Stimulated activated CD8-positive, alpha-beta memory T cell treated with anti-CD3 and anti-CD28 coated beads, Interleukin-15, amount 100 ng/mL, for 1 hour (primary cell): ENCODE measurements at places on chromosomes 7 and 10.

DNA sequence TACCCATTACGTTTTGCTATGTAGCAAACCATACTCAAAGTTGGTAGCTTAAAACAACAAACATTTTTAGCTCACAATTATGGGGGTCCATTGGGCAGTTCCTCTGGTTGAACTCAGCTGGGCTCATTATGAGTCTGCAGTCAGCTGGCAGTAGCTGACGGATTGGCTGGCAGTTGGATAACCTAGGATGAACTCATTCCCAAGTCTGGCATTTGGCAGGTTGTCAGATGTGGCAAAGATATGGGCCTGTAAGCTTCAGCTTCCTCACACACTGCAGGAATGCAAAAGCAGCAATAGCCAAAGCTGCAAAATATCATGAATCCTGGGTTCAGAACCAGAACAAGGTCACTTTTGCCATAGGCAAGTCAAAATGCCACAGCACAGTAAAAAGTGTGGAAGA is 412.2 kb upstream of the SORCS1 start:
- DNase-seq = no peak

DNA sequence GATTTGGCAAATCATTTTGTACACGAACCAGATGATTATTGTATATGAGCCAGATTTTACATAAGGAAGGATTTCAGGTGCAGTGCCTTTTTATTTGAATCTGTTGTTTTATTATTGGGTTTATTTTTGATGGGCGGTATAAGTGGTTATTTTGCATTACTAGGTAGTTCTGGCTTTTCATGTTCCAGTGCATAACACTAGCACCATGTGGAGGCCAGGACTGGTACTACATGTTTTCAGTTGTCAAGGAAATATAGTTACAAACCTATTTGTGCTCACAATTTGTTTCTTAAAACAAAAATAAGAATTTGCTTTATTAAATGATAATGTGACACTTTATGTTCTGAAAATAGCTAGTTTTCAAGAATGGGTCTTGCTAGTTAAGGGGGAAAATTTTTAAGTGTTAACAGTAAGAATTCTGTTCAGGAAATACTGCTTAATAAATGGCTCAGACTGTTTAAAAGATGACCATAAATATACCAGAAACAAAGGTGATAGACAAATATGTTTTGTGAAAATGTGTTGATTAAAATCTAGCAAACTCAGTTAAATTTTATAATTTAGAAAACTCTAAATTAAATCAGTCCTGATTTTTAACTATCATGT is 7.1 kb upstream of the SEMA3E start:
- DNase-seq = no peak

DNA sequence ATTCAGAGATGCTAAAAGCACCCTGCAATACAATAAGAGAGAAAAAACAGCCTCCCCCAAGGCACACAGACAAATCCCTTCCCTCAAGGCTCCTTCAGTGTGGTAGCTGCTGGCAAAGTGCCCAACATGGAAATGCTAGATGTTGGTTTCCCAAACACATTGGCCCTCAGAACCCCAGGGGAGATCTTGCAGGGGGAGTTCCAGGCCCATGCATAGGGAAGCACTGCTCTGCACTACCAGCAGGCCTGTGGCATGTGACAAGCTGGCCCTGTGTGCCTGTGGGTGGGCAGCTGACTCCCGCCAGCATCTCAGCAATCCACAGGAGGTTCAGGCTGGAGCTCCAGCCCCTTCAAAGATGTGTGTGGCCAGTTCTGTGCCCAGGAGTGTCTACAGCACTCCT is 16.8 kb upstream of the CSGALNACT2 start:
- no peak for DNase-seq

- DNase-seq = no peak
Observed at GRCh38 chr10:49831352-49832035, 69.4 kb upstream of the OGDHL start.

- no peak for DNase-seq
Observed at GRCh38 chr10:14826076-14826829, 11.6 kb downstream of the CDNF start.

GRCh38 chr10:130453721-130454542 is 317.7 kb downstream of the GLRX3 start:
- DNase-seq = no peak

GRCh38 chr7:122329145-122329802 is 24.7 kb upstream of the FEZF1 start:
- DNase-seq = no peak

DNA sequence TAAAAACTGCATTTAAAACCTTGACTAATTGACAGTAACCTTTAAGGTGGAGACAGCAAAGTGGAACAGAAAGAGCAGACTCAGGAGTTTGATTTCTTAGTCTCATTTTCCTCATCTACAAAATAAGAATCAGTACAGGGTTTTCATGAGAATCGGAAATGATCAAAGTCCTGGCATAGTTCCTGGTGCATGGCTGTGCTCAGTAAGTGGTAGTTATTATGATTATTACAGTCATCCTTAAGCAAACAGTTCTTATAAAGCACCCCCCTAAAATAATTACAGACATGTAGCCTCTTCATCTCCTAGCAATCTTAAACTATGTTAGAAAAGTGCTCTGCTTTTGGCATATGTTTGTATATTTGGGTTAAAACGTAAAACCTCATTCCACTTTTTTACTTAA is 18.0 kb downstream of the NEBL start:
- no peak for DNase-seq

DNA sequence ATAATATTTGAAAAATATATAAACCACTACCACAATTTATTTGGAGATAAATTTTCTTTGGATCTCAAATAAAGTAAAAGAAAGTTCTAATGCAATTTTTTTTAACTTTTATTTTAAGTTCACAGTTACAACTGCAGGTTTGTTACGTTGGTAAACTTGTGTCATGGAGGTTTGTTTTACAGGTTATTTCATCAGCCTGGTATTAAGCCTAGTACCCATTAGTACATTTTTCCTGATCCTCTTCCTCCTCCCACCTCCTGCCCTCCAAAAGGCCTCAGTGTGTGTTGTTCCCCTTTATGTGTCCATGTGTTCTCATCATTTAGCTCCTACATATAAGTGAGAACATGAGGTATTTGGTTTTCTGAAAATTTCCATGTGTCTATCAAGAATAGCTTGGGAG is 54.5 kb downstream of the CAV1 start:
- DNase-seq = no peak

GRCh38 chr7:128814499-128814898 is 15.7 kb upstream of the FLNC start:
- no peak for DNase-seq

DNA sequence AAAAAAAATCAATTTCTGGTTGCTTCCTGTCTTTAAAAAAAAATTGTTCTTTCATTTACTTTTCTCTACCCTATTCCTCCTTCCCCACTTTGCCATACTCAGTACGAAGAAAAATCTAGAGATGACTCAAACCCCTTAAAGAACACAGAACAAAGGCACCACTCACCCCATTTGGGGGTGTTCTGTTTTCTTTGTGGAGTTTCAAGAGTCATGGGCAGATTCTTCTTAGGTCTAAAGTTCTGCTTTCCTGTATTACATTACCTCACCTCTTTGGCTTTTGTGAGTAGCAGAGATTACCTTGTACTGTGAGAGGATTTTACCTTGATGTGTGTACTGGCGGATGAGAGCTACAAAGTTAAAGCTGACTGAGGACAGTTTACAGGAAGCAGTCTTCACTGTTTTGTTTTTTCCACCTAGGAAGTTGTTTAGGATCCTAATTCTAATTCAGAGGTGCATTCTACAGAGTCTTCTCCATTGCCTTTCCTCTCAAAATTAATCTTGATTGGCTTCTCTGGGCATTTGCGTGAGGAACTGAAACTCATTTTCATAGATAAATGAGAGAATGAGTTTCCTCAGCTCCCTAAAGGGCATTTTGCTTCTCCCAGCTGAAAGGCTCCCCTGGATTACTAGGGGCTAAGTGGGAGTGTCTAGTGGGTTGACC is 20.7 kb downstream of the AVL9 start:
- no peak for DNase-seq

- no peak for DNase-seq
Observed at GRCh38 chr10:77944519-77944918, 18.0 kb upstream of the DLG5 start.

DNA sequence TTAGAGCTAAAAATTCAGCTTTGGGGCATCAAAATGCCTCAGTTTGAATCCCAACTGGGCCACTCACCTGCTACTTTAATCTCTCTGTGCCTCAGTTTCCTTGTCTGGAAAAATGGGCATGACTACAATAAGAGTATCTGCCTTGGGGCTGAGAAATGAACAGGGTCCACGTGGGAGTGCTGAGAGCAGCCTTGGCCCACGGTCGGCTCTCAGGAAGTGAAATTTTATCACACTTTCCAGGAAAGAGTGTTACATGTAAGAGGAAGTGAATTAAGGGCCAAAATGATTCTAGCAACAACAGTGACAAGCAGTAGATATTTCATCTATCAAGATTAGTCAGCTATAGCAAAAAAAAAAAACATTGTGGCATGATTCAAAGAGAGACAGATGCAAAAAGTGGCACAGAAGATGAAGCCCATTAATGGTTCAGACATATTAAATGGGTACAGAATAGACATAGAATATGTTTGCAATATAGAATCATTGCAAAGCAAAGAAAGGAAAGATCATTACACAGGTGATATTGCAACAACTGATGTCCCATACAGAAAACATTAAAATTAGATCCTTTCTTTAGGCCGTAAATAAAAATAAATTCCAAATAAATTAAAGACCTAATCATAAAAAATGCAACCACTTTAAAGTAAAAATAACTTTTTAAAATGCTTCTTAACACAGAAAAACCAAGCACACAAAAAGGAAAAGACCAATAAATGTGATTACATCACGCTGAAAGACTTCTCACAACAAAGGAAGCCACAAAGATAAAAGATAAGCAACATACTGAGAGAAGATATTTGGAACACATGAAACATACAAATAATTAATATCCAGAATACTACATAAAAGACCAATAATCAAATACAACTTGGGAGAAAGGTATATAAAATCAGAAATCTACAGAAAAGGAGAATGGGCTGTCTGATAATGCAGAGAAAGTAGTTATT is 4.3 kb downstream of the TMEM273 start:
- no peak for DNase-seq

DNA sequence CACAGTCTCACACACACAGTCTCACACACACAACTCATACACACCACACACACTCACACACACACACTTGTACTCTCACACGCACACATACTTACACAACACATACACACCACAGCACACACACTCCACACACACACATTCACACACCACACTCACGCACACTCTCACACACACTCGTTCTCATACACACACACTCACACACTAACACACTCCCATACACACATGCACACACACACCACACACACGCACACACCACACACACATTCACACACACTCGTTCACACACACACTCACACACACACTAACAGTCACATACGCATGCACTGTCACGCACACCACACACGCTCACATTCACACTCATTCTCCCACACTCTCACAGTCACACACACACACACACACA is 109.8 kb downstream of the PRLHR start:
- no peak for DNase-seq

DNA sequence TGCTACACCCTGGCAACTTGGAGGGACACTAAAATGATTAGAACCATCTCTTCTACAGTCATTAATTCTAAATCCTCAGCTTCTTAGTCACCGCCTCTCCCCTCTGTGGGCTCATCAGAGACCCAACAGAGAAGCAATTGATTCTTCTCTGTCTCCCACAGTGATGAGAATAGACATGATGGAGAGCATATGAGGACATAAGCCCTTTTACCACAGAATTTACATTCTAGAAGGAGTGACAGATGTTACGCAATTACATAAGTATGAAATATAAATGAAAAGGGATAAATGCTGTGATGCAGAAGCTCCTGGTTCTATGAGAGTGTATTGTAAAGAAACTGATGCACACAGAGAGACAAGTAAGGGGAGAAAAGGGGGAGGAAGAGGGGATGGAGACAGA is 18.1 kb upstream of the ABCB5 start:
- no peak for DNase-seq

GRCh38 chr10:84706431-84706830 is 378.0 kb downstream of the CCSER2 start:
- no peak for DNase-seq

DNA sequence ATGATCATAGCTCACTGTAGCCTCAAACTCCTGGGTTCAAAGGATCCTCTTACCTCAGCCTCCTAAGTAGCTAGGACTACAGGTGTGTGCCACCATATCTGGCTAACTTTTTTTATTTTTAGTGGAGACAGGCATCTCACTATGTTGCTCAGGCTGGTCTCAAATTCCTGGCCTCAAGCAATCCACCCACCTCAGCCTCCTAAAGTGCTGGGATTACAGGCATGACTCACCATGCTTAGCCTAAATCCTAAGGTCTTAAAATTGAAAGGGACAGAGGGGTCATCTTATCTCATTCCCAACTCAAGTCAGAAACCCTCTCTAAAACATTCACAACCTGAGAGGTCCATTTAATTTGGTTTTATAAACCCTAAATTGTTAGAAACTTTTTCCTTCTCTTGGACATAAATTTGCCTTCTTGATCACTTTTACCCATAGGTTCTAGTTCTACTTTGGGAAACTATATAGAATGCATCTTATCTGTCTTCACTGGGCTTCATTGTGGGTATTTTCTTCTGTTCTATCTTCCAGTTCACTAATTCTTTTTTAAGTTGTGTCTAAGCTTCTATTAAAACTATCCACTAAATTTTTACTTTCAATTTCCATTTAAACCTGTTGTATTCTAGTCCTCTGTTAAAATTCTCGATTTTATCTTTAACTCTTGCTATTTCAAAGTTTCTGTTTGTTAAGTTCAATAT is 183.4 kb upstream of the KAT6B start:
- DNase-seq = no peak

GRCh38 chr7:2251381-2251780 is 9.4 kb downstream of the NUDT1 start:
- DNase-seq = no peak

- DNase-seq = no peak
Observed at GRCh38 chr7:140981951-140982350, 32.8 kb downstream of the MRPS33 start.

DNA sequence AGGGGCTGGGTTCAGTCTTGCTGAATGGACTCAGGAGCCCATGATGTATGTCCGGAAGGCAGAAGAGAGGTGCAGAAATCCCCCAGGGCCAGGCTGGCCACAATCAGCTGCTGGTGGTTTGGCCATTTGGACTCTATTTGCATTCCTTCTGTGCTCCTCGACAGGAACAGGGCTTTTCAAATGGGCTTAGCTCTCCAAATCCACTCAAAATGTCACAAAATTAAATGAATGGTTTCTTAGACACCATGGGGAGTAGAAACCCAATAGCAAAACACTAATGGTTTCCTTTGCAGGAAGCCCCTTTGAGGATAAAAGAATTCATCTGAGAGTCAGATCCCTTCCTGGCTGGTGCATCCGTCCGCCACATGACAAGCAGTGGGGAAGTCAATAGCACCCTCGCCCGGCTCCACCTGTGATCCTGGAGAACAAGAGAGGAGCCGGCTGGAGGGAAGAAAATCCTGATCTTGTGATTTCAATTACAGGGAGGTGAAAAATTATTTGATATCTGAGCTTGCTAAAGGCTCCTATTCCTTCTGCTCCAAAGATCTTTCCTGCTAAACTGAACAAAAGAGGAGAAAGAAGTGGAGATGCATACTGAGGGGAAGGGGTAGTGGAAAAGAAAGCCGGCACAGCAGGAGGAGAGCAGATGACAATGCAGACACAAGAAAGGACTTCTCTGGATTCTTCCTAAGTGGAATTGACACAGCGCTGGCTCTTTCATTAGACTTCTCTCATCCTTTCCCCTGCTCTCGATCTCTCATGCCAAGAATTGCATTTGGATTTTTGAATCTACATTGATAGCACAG is 190.7 kb downstream of the C7orf25 start:
- DNase-seq = no peak
